Cortex of kidney (tissue), 1 donor: ENCODE measurements at places on chromosomes 2 and 18.

GRCh38 chr2:595141-595815, 81.9 kb downstream of the TMEM18 start:
- no peak for DNase-seq

GRCh38 chr18:49625021-49625691, 63.3 kb downstream of the LIPG start:
- DNase-seq, result no peak

GRCh38 chr2:99648178-99648844, 158.5 kb upstream of the REV1 start:
- DNase-seq, result no peak

DNA sequence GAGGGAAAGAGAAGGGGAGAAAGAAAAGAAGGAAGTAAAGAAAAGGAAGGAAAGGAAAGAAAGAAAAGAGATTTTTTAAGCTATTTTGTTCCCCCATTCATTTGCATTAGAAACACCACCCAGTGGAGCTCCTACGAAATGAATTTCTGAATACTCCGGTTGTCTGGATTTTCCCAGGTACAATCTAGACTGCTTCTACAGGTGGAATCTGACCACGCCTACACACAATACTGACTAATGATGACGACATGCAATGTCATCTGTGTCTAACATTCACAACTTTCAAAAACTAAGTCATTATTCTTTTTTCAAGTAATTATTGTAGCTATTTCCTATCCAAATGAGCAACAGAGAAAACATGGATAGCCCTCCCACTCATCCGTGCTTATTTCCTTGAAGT, 121.7 kb downstream of the ZNF516 start:
- DNase-seq, result no peak

DNA sequence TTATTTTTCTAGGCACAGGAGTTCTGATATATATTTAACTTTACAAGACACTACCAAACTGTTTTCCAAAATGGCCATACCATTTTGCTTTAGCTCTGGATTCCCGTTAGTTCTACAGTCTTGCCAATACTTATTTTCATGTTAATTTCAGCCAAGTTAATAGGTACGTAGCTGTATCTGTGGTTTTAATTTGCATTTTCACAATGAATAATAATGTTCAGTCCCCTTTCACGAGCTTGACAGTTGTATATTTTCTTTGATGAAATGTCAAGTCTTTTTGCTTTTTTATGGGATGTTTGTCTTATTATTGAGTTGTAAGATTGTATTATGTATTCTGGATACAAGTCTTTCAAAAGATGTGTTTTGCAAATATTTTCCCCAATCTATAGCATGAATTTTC, 50.6 kb upstream of the GALNT5 start:
- DNase-seq, result no peak

DNA sequence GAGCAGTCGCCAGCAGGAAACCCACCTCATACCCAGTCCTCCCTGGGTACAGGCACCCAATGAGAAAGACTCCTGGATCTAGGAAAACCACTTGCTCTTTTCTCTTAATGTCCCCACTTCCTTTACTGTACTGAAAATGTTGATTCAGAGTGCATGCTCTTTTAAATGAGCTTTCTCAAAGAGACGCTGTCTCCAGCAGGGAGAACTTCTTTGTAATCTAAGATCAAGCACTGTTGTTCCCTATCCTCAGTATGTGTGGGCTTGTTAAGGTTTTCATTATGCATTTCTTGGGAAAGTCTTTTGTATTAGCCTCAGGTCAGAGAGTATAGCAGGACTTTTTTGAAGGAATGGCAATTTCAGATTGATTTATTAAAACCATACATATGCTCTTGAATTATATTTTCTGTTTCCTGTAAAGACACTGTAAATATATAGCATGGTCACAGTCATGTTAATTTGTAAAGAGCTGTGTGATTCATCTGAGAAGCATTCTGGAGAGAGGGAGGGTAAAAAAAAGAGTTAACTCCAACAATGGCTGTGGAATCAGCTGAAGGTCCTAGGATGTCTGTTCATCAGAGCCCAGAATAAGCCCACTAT, 178.1 kb downstream of the MGAT5 start:
- no peak for DNase-seq

GRCh38 chr2:33178209-33178608, 231.5 kb downstream of the LTBP1 start:
- no peak for DNase-seq

GRCh38 chr2:49959961-49960553, 805.7 kb upstream of the FSHR start:
- DNase-seq, result no peak
